ENCODE measurements at places on chromosomes 7 and 10.

- DNase-seq = peak; percentile 3
Observed at GRCh38 chr10:84945791-84946190, 617.4 kb downstream of the CCSER2 start.

DNA sequence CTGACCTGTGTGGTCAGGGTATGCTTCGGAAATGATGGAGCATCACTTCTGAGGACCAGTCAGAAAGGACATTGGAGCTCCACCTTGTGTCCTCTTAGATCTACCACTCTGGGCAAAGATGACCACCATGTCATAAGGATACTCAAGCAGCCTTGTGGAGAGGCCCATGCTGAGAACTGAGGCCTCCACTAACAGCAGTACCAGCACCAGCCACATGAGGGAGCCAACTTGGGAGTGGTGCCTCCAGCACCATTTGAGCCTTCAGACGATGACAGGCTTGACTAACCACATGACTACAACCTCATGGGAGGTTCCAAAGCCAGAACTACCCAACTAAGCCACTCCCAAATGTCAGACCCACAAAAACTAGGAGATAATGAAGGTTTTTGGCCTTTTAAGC is 116.0 kb downstream of the NPTX2 start:
- peak; percentile 27 for DNase-seq

DNA sequence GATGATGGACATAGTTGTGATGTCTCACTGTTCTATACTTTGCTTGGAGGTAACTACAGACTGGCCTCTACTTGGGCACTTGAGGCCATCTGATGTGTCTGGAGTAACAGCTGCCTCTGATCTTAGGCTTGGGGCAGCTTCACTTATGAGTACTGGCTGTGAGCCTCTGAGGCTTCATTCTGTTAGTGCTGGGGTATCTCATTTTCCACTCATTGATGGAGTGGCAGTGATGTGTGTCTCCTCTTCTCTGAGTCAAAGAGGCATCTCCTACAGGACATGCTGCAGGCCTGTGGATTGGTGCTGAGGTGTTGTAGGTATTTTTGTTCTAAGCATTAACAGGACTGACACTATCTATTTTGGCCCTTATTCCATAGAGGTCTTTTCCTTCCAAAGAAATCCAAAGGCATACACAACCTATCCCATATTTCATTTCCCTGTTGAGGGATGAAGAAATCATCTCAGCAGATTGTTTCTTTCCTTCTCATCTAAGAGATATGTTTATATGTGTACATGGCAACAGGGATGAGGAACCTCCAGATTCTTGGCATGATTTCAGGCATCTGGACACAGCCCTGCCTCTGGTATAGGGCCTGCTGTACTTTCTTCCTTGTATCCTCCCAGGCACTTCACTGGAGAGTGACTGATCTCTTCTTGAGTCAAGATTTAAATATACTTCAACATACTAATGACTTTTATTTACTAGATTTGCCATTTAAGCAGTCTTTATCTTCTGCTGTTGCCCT is 65.7 kb upstream of the NOBOX start:
- DNase-seq = no peak

GRCh38 chr7:24979863-24980533 is at the start of gene OSBPL3:
OSBPL3 (minus strand) TSS chr7:24980178; CDS start chr7:24892472, 87,706 bp downstream.
- peak; percentile 95 for DNase-seq

DNA sequence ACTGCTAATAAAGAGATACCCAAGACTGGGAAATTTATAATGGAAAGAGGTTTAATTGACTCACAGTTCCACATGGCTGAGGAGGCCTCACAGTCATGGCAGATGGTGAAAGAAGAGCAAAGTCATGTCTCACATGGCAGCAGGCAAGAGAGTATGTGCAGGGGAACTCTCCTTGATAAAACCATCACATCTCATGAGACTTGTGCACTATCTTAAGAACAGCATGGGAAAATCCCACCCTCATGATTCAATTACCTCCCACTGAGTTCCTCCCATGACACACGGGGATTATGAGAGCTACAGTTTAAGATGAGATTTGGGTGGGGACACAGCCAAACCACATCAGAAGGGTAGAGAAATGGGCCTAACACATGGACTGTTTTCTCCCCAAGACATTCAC is 156.3 kb downstream of the CCDC71L start:
- no peak for DNase-seq

DNA sequence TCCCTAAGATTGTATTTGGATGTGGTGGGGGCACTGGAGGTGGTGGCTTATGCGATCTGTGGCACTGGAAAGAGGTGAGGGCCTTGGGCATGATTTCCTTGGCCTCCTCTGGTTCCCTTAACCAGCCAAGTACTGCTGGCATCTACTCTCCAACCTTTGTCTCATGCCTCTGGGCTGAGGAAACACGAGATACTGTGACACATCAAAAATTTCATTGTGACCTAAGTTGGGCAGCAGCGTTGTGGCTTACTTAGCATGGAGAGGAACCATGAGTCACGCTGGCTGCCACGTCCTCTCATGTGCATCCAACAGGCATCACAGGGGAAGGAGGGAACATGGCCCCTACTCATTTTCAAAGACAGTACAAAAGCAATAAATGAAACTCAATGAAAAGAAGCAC is 29.7 kb upstream of the GSDME start:
- DNase-seq = no peak

- DNase-seq = no peak
Observed at GRCh38 chr10:131930150-131930549, 29.3 kb downstream of the PPP2R2D start.

DNA sequence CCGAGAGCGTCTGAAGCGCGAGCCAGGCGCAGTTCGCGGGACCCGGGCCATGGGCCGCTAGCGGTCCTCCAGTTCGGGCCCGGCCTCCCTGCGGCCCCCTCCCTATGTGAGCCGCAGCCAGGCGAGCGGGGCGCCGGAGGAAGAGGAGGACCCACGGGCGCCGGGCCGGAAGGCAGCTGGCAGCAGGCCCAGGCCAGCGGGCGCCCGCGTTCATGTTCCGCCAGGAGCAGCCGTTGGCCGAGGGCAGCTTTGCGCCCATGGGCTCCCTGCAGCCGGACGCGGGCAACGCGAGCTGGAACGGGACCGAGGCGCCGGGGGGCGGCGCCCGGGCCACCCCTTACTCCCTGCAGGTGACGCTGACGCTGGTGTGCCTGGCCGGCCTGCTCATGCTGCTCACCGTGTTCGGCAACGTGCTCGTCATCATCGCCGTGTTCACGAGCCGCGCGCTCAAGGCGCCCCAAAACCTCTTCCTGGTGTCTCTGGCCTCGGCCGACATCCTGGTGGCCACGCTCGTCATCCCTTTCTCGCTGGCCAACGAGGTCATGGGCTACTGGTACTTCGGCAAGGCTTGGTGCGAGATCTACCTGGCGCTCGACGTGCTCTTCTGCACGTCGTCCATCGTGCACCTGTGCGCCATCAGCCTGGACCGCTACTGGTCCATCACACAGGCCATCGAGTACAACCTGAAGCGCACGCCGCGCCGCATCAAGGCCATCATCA is 1.1 kb downstream of the ADRA2A start:
- no peak for DNase-seq

DNA sequence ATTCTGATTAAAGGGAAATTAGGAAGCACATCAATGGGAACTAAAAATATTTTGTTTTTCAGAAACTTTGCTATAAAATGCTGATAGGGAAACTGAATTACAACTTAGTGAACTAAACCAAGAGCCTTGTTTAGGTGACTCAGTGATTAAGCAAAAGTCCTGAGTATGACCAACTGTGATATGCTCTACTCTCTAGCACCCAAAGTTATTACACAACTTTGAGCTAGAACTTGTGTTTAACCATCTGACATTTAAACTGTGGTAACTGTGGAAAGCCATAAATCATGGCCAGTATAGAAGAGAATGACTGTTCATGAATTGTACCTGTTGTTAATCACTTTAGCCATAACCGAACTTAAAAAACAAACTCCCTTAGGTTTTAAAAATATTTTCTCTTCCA is 127.4 kb downstream of the ZNF365 start:
- no peak for DNase-seq

DNA sequence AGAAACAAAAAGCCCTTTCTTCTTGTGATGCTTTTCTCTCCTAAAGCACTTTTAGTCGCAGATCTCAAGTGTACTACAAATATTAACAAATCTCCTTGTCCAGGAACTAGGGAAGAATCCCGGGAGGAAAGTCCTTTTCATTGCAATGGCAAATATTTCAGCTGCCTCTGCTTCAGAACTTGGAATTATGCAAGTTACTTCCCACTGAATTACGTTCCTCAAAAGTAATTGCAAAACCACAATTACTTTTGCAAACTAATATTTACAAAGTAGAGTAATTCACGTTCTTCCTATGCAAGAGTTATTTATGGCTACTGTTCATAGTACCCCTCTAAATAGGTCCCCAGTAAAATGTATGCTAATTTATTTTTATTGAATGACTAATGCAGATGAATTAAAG is 14.5 kb downstream of the PRKCQ start:
- no peak for DNase-seq

DNA sequence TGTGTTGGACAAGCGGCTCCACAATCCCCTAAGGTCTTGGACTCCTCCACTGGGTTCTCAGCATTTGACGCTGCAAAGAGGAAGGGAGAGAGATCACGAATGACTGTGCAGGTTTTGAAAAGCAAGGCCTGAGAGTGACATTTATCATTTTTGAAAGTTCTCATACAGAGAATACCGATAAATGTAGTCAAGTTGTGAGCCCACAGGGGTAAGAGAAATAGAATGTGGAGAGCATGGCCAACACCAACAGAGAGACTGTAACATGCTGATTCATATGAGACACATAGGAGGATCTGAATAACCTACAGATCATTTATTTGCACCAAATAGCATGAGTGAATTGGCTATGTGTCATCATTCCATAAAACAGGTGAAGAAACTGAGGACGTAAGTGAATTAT is 230.5 kb upstream of the MBL2 start:
- no peak for DNase-seq

GRCh38 chr7:116227678-116228239 is 17.4 kb downstream of the TES start:
- no peak for DNase-seq

GRCh38 chr7:8724080-8724718 is 290.8 kb downstream of the NXPH1 start:
- DNase-seq = peak; percentile 77

- DNase-seq = peak; percentile 53
Observed at GRCh38 chr7:70596598-70596913, 535.4 kb upstream of the GALNT17 start.

DNA sequence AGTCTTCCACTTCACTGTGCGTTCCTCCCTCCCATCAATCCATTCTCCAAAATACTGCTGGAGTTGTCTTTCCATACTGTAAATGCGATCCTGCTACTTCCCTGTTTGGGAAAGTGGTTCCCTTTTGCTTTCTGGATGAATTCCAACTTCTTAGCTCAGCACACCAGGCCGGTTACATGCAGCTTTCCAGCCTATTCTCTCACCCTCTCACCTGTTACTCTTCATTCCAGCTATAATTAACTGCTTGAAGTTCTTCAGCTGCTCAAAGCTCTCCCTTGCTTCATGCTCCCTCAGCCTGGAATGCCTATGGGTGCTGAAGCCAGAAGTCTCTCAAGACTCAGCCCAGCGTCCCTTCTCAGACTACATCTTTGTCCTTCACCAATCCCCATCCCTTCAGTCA is 6.0 kb upstream of the ZNRF2 start:
- peak; percentile 71 for DNase-seq

All from NCI-H345 (cell line).